ENCODE measurements at places on chromosomes 1 and 21.

DNA sequence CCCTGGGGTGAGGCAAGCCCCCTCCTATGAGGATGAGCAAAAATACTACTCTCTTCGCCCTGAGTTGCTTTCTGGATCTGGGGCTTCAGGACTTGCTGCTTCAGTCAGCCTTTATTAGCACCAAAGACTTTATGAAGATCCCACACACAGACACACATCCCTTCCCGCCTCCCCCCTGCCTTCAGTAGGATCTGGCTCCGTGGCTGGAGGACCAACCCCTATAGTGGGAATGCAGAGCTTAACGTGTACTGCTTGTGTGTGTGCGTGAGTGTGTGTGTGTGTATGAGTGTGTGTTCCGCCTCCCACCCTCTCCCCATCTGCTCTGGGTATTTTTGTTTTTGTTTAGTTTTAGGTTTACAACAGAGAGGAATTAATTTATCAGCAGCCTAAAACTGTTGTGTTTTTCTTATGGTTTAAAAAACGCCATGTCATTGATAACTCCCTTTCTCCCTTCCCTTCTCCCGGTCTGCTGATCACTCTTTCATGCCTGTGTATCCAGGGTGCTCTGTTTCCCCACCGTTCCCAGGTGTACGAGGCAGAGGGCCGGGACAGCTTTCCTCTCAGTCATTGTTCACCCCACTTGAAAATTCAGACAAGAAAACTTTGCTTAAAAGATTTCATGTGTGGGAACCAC is 27.5 kb upstream of the ZFP69B start:
- no peak for DNase-seq

- DNase-seq = no peak
These were observed 36.1 kb downstream of the CCDC185 start for GRCh38 chr1:223429313-223429731.

DNA sequence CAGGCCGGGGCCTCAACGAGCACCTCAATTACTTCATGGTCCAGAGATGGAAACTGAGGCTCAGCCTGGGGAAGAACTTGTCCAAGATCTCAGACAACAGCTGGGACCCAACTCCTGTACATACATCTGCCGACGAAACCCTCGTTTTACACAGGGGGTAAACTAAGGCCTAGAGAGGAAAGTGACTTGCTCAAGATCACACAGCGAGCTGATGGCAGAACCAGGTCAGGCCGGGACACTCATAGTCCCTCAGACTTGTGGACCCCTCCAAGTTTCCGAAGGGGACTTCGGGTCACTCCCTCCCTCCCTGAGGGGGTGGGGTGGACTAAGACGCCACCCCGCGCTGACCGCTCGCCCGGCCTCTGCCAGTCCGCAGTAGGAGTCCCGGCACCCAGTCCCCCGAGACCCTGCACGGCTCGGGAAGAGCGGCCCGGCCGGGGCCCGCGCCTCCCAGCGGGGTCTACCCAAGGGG is 430 bp downstream of the WASF2 start:
- no peak for DNase-seq

DNA sequence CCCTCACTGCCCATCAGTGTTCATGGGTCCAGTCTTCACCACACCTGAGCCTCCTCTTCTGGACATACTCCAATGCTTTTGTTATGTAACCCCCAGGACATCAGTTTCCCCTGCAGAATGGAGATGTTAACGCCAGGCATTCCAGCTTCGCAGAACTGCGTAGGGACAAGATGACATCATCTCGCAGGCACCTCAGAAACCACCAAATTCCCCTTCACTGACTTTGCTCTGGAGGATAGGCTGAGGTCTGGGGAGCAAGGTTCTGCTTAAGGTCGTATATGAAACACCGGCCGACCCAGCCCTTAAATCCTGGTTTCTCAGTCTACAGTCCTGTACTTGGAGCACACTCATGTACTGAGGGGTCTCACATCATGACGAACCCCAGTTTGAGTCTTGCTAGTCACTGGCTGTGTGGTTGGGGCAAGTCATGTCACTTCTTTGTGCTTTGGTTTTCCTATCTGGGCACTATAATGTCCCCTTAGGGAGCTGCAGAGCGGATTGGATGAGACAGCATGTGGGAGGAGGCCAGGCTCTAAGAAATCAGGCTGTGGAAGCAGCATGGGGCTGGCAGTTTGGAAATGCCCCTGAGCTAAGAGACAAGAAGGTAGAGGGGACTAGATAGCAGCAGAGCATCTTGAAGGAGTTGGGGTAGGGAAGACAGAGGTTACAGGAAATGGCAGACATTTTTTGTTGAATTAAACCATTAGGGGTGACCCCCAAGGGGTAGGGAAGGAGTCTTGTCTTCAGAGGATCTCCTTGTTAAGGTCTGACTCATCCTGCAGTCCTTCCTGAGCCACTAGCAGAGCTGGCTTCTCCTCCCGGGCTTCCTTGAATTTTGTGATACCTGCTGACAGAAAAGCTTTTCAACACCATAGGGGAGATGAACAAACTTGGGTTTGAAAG is 138.3 kb downstream of the FOXD2 start:
- no peak for DNase-seq

DNA sequence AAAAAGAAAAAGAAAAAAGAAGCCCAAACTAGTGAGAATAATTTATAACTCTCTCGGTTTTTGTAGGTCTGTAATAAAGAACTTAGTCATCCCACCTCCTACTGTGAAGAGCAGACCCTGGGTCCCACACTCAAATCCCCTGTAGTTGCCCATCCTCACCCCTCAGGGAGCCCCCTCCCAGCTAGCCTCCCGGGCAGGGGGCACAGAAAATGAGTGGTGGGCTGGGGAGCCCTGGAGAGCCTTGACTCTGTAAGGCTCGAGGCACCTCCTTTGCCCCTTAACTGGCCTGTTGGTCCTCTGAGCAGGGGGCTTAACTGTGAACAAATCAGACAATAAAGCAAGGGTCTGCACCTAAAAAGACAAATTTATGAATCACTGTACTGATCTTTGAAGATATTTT is 57.5 kb upstream of the PRKACB start:
- no peak for DNase-seq

DNA sequence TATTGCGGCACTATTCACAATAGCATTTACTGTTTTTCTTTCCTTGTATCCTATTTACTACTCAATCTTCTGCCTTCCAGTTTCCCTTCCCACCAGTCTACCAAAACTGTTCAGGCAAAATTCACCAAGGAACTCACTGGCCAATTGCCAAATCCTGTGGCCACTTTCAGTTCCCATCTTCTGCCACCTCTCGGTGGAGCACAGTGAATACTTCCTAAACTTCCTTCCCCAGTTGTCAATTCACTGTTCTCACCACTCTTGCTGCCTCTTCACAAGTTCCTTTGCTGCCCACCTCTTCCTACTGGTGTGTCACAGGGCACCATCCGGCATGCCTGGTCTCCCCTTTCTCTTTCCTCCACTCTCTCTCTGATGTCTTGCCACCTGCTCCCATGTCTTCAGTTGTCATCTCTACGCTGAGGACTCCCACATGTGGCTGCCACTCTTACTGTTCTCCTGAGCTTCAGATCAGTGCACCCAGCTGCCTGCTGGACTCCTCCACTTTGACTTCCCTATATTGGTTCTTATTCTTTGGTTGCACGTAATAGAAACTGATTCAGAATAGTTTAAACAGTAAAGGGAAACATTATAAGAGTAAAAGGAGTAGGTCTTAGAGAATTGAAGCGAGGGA is 114.4 kb downstream of the PIK3R3 start:
- DNase-seq = no peak
